ENCODE measurements at places on chromosomes 6 and 20. TPM values are rescaled to one million over a fixed set of nuclear protein-coding genes. Genes with fewer than 3 reads are reported as not detected.

MACROD2 gene
- total RNA-seq: 3.8 TPM

PGM3 gene
- 31.1 TPM for total RNA-seq

MAS1 gene
- total RNA-seq: not detected

LBP gene
- total RNA-seq: 0.42 TPM

LRRC73 gene
- total RNA-seq: 2.3 TPM

CTAGE9 gene
- not detected for total RNA-seq

ERVFRD-1 gene
- not detected for total RNA-seq

TTK gene
- 0.47 TPM for total RNA-seq

DNA sequence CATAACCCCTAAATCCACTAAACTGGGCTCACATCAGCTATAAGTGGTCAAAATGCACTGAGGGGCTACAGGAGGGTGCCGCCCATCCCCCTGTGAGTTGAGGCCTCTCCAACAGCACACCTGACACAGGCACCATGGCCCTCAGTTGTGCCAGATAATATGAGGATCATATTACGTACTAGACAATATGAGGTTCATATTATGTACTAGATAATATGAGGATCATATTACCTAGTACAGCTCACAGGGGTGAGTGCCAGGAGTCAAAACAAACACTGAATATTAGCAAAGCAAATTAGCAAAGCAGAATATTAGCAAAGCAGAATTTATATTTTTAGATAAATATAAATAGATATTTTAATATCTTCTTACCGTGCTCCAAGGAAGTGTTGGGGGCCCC, 35.3 kb downstream of the CD24 start:
- no peak for DNase-seq

DNA sequence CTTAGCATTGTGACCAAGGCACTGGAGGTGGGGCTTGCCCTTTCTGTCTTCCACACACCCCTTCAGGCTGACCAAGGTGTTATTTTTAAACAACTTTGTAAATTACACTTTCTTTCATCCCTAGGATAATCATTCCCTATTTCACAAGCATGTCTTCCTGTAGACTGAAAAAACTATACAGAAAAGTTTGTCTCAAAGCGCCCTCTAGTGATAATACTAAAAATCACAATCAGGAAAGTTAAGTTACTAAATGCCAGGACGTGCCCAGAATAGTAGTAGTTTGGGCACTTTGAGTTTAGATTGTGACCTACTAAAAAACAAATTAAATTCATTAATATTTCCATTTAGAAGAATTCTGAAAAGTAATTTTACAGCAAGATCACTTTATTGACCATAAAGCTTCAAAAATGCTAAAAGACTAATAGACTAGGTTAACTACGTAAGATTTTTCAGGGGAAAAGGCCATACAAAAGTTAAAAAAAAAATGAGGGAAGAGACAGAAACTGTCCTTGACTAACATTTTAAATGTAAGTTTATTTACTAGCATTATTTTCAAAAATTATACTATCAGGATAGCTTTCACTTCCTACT, 123.3 kb upstream of the DUSP22 start:
- DNase-seq: no peak

DNA sequence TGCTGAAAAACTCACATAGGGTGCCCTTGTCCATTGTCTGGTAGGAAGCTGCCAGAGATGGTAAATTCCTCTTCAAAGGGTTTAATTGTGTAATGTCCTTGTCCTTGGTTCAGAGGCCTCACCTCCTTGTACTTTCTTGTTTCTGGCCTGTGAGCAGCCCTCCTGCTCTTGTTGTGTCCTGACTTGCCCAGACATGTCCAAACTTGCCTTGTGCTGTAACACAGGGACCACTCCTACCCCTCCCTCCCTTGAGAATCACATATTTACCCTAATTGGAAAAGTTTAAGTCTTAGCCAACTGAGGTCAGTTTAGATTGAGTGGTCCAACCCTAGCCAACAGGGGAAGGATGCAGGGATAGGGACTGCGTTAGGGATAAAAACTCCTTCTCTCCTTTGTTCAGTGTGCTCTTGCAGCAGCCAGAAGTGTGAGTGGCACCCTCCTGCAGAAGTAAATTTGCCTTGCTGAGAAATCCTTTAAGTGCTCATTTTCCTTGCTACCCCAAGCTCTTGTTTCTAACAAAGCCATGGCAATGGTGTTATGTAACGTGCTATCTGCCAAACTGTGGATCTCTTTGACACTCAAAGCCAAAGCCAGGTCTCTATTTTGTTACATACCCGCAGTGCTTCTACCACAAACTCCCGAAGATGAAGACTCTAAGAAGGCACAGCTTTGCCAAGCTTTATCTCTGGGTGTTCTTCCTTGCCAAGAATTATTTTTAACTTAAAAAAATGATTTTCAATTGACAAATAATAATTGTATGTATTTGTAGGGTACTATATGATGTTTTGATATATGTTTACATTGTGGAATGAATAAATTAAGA, 414.5 kb downstream of the ESR1 start:
- DNase-seq: no peak

DNA sequence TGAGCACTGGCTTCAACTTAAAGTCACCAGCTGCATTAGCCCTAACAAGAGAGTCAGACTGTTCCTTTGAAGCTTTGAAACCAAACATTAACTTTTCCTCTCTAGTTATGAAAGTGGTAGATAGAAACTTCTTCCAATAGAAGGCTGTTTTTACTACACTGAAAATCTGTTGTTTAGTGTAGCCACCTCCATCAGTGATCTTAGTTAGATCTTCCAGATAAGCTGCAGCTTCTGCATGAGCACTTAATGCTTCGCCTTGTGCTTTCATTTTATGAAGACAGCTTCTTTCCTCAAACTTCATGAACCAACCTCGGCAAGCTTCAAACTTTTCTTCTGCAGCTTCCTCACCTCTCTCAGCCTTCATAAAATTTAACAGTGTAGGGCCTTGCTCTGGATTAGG, 133.2 kb downstream of the INSM1 start:
- no peak for DNase-seq

- DNase-seq: no peak
These were observed 352.4 kb downstream of the LAMA2 start for GRCh38 chr6:129235167-129236000.

DNA sequence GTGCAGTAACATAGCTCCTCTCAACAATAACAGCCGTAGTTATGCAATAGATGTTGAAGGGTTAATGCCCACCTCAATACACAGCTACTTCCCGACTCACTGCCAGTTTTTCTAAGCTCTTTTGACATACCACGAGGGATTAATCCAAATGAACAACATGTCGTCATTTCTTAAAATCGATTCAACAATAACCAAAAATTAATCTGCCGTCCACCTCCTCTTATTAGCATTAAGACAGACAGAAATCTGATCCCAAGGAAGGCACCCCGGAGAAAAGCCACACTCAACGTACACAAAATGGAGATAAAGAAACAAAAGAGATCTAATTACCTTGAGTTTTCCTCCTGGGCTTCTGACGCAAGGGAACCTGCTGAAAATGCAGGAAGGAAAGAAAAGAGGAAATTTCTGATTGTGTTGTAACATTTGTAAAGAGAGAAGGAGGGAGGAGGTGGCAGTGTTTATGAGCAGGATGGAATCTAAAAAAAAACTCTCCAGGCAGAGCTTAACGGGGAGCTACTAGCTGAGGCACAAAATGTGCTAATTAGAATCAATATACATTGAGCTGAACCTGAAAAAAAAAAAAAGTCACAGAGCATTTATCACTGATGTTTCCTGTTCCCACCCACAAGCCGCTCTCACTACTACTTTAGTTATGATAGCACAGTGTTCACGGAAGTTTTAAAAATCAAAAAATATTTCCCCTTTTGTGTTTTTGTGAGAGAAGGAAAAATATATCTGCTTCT, 109.3 kb downstream of the IPCEF1 start:
- no peak for DNase-seq

- DNase-seq: no peak
These were observed 272.0 kb upstream of the SULF2 start for GRCh38 chr20:48057251-48057650.

DNA sequence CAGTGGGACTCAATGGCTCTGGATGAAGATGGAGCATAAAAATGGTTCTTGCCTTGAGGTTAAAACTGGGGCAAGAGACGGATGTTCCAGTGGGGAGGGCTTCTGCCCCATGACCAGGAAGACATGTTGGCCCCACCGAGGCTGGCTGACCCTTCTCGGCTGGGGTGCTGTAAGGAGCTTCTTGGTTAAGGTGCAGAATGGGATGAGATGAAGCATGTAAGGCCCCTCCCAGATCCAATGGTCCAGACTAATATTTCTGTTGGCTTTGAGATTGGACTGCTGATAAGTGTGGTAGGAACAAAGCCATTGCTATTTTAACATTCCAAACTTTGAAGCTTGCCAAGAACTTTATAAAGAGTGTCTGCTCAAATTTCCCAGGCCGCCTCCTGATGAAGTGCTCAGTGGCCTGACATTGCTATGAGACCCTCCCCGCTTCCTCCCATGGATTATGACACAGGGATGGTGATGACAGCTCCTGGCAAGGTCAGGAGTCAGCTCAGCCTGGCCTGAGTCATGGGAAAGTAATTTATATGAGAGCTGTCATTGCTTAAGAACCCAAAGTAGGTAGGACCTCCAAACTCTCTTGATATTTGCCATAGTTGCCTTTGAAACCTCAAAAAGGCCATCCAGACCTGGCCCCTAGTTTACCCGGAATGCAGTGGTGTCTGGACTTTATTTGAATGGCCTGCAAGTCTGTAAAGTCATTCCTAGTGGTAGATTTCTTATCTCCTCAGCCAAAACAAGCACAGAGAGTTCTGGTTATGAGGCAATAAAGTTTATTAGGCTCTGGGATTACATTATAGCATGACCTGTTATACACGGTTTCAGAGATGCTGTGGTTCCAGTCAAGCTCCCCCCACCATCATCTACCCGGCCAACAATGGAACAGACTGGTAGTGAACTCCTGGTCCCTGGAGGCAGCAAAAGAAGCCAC, 55.2 kb downstream of the TGM2 start:
- peak; percentile 87 for DNase-seq

DNA sequence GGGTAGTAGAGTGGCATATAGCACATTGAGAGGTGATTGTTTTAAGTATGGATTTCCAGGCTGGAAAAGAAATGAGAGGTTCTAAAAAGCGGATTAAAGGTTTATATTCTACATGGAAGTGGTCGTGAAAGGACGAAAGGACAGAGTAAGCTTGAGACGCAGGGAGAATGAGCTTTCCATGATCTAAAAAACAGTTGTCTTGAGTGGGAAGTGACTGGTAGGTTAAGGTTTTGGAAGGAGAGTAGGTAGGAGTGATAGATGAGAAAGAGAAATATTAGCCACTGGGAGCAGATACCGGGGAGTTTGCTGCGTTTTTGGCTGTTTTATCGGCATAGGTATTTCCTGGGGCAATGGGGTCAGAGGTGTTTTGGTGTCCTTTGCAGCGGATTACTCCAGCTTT, 750.6 kb upstream of the ADGRB3 start:
- no peak for DNase-seq

- DNase-seq: no peak
These were observed 19.7 kb upstream of the ULBP3 start for GRCh38 chr6:150088481-150089154.

DNA sequence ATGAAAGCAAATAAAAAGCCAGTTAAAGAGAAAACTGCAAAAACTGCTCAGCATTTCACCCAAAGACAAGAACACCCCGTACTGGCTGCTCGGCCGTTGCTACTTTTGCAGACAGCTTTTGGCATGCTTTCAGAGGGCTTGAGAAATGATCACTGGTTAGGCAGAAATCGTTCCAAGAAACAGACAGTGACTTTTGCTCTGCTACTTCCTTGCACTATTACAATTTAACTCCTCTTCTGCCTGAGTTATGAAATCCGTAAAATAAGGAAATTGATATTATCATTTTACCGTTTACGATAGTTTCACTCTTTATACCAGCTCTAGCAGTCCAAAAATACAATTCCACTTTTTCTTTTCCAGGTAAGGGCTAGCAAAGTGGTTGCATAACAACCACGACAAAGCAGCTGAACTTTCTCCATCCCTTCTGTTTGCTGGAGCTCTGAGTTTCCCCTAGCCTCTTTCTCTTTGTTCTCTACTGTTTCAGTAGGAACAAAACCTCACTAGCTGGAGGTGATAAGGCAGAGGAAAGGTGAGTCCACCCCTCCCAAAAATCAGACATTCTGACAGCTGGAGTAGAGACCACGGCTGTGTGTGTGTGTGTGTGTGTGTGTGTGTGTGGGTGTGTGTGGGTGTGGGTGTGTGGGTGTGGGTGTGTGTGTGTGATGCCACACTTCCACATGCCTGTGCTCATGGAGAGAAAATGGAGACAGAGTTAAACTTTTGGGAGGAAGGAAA, 191.8 kb upstream of the RREB1 start:
- peak; percentile 75 for DNase-seq

GRCh38 chr6:95087394-95088097, 489.8 kb upstream of the MANEA start:
- DNase-seq: no peak

DNA sequence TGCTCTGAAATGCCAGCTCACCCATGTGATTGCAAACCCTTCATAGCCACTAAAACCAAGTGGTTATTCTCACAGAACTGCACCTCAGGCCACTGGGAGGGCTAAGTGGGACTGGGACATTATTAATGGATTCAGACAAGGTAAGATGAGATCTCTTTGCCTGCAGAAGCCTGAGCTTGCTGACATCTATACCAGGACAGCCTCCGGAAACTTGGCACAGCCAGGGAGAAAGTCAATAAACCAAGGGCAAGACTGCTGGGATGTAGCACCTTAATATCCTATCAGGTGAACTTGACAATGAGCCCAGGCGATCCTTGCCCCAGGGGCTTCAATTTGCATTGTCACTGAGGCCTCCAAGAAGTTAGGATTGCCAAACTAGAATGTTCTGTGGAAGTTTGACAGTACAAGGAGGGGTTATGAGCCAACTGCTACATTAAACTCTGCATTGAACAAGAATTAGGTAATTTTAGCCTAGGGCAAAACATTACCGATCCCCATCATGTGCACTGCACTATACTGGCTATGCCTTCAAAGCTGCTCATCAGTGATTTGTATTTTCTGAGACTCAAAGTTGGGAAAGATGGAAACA, 60.1 kb upstream of the RALGAPA2 start:
- no peak for DNase-seq

GRCh38 chr6:38134704-38135088, 315.2 kb downstream of the ZFAND3 start:
- no peak for DNase-seq

- DNase-seq: no peak
These were observed 6.3 kb upstream of the UTRN start for GRCh38 chr6:144278659-144279314.

DNA sequence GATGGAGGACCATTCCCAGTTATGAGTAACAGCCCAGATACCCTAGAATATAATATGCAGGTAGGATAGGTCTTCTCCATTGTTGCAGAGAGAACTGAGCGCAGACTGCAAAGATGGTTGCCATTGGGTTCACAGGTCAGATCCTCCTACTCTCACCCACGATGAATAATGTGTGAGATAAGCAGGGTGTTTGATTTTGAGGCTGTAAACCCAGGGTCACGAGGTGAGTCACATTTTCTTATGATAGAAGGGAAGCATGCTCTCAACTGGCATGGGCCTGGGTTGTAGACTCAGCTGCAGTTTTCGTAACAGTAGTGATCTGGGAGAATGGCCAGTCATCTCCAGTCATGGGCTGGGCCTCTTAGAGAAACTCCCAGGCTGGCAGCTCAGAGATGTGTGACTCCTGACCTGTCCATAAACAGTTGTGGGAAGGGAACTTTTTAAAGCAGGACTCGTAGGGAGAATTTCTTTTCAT, 74.2 kb downstream of the CD164 start:
- DNase-seq: peak; percentile 71

GRCh38 chr20:19817017-19817416, 59.0 kb downstream of the RIN2 start:
- peak; percentile 49 for DNase-seq
